ENCODE measurements at places on chromosomes 6 and 20.

DNA sequence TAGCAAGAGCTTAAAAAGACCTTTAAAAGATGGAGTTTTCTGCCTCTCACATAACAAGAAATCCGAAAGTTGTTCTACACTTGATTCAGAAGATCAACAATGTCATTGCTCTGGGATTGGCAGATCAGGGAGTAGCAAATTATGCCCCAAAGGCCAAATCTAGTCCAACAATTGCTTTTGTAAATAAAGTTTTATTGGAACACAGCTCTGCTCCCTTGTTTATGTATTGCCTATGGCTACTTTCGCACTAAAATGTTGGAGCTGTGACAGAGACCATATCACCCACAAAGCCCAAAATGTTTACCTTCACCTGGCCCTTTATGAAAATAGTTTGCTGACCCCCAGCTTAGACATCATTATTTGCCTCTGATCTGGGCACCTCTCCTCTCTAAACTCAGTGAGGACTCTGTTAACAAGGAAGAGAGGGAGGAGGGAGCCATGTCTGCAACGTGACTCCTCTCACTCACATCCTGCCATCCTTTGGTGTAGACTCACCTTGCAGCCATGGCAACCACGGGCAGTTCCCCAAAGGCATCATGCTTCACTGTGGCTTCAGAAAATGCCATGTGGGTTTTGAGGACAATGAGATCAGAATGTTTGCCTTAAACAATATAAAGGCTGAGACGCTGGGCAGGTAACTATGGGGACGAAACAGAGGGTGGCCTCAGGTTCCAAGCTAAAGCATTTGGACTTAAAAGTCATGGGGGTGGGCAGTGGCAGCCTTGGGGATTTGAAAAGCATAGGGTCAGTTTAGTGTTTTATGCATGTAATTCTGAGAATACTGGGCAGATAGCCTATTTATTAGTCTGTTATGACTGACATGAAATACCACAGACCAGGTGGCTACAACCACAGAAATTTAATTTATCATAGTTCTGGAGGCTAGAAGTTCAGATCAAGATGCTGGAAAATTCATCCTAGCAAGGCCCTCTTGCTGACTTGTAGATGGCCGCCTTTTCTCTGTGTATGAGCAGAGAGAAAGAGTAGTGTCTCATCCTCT lies 149.7 kb upstream of the TNFAIP3 start:
- DNase-seq, result peak; percentile 53
- peaks cover 42% of the 10 kb centered on the region for H3K4me1 ChIP-seq
- H3K36me3 ChIP-seq, result no peaks in the 10 kb centered on the region

- peaks cover 49% of the 10 kb centered on the region for H3K36me3 ChIP-seq
- no peak for DNase-seq
Observed at GRCh38 chr20:49656304-49656703, 57.4 kb downstream of the B4GALT5 start.

DNA sequence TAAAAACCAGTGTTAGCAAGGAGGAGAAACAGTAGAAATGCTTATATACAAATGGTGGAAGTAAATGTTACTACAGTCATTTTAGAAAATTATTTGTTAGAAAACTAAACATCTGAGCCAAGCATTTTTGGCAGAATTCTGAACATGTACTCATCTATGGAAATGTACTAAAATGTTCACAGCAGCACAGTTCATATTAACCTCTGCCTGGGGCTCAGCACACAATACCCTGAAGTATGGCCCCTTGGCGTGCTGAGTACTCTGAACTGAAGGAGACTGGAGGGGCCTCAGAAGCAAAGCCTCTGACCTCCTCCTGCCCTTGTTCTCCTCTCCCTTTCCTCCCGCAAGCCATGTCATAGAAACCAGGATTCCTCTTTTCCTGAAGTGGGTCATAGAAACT lies 66.2 kb upstream of the RALGAPA2 start:
- H3K4me1 ChIP-seq, result no peaks in the 10 kb centered on the region
- no peak for DNase-seq
- no peak overlapping the region for H3K4me3 ChIP-seq
- H3K27ac ChIP-seq, result no peak overlapping the region
- H3K27me3 ChIP-seq, result peaks cover 12% of the 10 kb centered on the region

DNA sequence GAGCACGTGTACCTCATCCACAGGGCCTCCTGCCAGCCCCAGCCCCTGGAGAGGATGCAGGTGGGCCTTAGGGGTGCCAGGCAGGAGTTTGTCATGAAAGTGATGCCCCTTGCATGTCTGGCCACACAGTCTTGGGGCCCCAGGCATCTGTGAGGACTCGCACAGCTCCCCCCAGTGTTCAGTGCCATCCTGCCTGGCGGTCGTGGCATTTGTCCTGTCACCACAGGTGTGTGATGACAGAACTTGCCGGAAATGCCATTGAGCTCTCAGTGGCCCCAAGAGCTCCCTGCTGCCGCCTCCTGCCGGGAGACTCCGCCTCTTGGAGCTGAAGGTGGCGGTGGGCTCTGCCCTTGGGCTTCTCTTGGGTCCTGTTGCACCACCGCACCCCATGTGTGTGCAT lies 30.6 kb upstream of the ADRM1 start:
- H3K27ac ChIP-seq, result no peak overlapping the region
- no peaks in the 10 kb centered on the region for H3K27me3 ChIP-seq
- H3K4me3 ChIP-seq, result no peak overlapping the region
- H3K4me1 ChIP-seq, result no peaks in the 10 kb centered on the region
- peaks cover 46% of the 10 kb centered on the region for H3K36me3 ChIP-seq

DNA sequence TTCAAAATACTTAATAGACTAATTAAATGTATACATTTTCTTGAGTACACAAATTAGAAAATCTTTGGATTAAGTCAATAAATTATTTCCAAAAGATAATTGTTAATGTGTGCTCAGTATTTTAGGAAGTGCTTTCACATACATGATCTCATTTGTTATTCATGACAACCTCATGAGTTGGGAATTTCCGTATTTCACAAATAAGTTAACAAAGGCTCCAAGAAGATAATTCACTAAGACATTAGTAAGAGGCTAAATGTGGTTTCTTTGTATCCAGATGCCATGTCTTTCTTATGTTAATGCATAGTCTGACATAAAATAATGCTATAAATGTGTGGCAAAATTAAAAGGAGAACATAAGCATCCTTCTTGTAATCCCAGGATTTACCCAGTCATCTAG lies 79.5 kb upstream of the TCF21 start:
- H3K27me3 ChIP-seq, result no peaks in the 10 kb centered on the region
- H3K4me1 ChIP-seq, result no peaks in the 10 kb centered on the region
- H3K27ac ChIP-seq, result no peak overlapping the region

DNA sequence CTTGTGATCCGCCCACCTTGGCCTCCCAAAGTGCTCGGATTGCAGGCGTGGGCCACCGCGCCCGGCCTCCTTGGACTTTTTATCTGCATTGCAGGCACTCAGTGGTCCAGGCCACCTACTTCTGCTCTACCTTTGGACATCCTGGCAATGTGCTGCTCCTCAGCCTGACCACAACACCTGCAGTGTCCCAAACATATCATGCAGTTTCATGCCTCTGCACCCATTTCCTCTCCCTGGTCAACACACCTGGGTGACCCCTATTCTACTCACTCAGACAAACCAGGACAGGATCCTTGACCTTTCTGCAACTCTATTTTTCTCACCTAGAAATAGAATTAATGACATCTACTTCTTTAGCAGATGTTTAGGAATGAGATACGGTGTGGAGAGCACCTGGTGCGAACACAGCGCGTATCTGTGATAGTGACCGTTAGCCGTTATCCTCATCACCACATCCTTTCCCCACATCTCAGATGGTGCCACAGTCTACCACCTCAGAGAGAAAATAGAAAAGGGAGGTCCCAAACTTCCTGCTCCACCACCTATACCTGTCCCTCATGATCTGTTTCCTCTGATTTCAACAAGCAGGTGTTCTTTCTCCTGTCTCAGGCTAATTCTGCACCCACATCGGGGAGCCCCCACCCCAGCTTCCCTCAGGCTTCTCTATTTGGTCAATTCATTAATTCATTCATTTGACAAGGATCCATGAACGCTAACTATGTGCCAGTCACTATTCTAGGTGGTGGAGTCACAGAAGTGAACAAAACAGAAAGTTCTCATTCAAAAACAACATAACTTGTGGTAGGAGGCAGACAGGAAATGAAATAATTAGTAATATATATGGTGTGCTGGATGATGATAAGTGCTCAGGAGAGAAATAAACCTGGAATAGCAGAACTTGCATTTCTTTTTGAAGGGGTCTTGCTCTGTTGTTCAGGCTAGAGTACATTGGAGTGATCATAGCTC lies 4.3 kb upstream of the BTN3A2 start:
- no peaks in the 10 kb centered on the region for H3K27me3 ChIP-seq
- no peaks in the 10 kb centered on the region for H3K36me3 ChIP-seq
- DNase-seq, result no peak
- H3K4me3 ChIP-seq, result no peak overlapping the region
- no peak overlapping the region for H3K27ac ChIP-seq
- peaks cover 18% of the 10 kb centered on the region for H3K4me1 ChIP-seq

- no peak overlapping the region for H3K27ac ChIP-seq
- DNase-seq, result no peak
- H3K4me1 ChIP-seq, result no peaks in the 10 kb centered on the region
- H3K4me3 ChIP-seq, result no peak overlapping the region
Observed at GRCh38 chr20:17443131-17443858, 87.9 kb downstream of the BFSP1 start.

All from DND-41 (cell line).